Fibroblast of upper back skin (primary cell): ENCODE measurements at places on chromosomes 11 and 22.

GRCh38 chr22:47673557-47673956, 911.1 kb downstream of the TBC1D22A start:
- DNase-seq: no peak

GRCh38 chr11:12950670-12951069, 58.4 kb upstream of the RASSF10 start:
- peak; percentile 62 for DNase-seq

DNA sequence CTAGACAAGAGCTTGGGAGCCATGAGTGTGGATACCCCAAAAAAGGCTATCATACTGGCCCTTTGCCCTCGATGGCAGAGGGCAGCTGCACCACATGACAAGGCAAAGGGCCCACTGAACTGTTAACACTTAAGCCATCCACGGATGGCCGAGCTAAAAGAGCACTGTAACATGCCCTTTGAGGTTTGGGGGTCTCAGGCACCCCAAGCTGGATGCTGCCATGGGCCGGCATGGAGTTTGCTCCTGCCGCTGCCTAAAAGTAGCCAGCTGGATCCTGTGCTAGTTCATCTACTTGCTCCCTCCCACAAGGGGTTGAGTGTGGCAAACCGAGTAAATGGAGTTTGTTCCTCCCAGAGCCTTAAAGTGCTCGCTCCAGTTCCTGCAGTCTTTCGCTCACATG, 383.2 kb upstream of the LRRC4C start:
- no peak for DNase-seq

DNA sequence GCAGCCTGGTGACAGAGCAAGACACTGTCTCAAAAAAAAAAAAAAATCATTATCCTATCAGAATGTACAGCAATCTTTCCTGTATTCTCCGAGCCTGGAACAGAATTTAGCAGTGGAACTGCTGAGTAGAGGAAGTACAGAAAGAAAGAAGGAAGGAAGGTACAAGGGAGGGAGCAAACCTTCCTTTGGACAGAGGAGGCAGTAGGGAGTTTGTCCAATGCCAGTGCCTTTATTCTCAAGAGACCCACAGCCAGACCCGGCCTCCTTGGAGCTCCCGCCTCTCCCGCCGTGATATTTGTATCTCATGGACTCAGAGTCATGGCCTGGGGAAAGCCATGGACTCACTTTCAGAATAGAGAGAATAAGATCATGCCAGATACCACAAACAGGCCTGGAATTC, 37.7 kb upstream of the LRRC55 start:
- no peak for DNase-seq

DNA sequence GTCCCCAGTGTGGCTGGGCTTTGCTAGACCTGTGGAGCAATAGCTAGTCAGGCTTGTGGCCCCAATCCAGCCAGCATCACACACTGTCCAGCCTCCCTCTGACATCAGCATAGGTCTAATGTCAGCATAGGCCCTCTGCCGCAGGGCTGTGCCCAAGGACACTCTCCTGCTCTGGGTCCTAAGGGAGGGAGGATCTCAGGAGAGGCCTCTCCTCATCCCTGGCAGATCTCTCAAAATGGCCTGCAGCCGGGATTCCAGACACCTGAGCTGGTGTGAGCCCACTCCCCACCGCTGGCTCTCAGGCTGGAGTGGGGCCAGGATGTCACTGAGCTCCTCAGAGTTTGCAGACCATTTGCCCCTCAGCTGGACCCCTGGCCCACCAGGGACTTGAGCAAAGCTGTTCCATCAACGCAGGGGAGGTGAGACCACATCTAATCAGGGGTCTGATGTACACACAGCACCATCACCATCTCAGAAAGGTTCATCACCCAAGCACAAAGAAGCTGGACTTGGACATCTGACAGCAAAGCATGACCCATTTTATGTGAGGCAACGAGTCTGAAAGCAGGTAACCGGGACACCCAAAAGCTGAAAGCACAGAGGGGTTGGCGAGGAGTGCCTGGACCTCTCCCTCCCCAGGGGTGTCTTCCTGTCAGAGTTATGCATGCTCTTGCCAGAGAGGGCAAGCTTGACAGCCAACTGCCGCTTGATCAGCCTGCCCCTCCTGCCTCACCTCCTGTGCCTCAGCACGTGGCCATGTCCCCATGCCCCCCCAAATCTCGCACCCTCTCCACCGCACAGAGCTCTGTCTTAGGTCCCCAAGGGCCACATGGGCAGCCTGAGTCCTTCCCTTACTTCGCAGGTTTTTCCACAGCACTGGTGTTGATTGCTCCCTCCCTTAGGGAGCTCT, 69.7 kb upstream of the SEPTIN5 start:
- DNase-seq: no peak
